ENCODE measurements at places on chromosomes 13 and 19. TPM values are rescaled to one million over a fixed set of nuclear protein-coding genes. Genes with fewer than 3 reads are reported as not detected.

- H3K27me3 ChIP-seq: peaks cover 37% of the 10 kb centered on the region
- no peak overlapping the region for H3K4me3 ChIP-seq
- no peaks in the 10 kb centered on the region for H3K36me3 ChIP-seq
- H3K27ac ChIP-seq: no peak overlapping the region
- peaks cover 27% of the 10 kb centered on the region for H3K4me1 ChIP-seq
- DNase-seq: no peak
Measured at GRCh38 chr13:107865318-107865575, 350.1 kb downstream of the LIG4 start.

DNA sequence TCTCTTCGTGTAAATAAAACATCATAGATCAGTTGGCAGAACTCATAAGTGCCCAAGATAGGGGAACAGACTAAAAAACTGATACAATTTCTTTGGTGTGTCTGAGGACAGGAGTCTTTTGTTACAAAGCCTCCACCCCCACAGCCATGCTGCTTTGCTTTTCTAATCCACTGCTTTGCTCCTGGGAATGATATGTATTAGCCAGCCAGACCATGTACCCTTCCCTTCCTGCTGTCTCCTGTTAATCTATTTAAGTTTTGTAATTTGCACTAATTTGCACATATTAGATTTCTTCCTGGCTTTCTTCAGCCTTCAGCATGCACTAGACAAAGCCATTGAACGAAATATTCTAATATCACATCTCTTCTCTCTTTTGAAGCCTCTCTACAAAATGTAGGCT is 130.5 kb downstream of the MAB21L1 start:
- no peak for DNase-seq
- no peak overlapping the region for H3K4me3 ChIP-seq
- no peaks in the 10 kb centered on the region for H3K4me1 ChIP-seq
- no peaks in the 10 kb centered on the region for H3K36me3 ChIP-seq
- H3K27me3 ChIP-seq: no peaks in the 10 kb centered on the region
- no peak overlapping the region for H3K27ac ChIP-seq

DNA sequence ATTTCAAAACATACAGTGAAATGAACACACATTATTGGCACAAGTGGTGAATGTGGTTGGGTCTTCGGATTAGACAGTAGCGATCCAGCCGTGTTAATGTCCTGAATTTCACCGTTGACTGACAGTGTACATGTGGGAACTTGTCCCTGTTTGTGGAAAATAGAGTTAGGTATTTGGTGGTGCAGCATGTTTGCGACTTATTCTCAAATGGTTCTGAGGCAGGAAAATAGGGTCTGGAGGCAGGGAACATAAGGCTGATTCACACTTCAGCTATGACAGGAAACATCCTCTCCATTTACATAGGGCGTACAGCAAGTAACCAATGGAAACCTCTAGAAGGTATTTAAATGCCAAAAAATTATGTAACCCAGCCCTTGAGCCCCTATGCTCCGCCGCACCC is 4.2 kb downstream of the LGALS7B start:
- H3K27ac ChIP-seq: no peak overlapping the region
- DNase-seq: no peak
- H3K36me3 ChIP-seq: no peaks in the 10 kb centered on the region
- peaks cover 8% of the 10 kb centered on the region for H3K4me1 ChIP-seq

- H3K27ac ChIP-seq: peak overlapping the region; percentile 85
- H3K36me3 ChIP-seq: no peaks in the 10 kb centered on the region
- peaks cover 18% of the 10 kb centered on the region for H3K27me3 ChIP-seq
- H3K4me1 ChIP-seq: peaks cover 34% of the 10 kb centered on the region
Measured at GRCh38 chr19:45403781-45404556, 900 bp downstream of the PPP1R13L start.

- no peak overlapping the region for H3K27ac ChIP-seq
- DNase-seq: no peak
- H3K27me3 ChIP-seq: no peaks in the 10 kb centered on the region
- H3K4me1 ChIP-seq: no peaks in the 10 kb centered on the region
Measured at GRCh38 chr19:11749751-11750150, 11.0 kb upstream of the ZNF823 start.

- peak; percentile 95 for DNase-seq
- peak within 1 kb of the TSS; percentile 56 for H3K4me3 ChIP-seq
- H3K36me3 ChIP-seq: no peaks in the 10 kb centered on the region
- H3K27ac ChIP-seq: peak within 1 kb of the TSS; percentile 79
Measured at GRCh38 chr19:12052497-12053169, at the start of gene ZNF878. Gene ZNF878, minus strand, starts transcription at chr19:12052961. Its CDS starts 160 bp downstream, at chr19:12052801.

DNA sequence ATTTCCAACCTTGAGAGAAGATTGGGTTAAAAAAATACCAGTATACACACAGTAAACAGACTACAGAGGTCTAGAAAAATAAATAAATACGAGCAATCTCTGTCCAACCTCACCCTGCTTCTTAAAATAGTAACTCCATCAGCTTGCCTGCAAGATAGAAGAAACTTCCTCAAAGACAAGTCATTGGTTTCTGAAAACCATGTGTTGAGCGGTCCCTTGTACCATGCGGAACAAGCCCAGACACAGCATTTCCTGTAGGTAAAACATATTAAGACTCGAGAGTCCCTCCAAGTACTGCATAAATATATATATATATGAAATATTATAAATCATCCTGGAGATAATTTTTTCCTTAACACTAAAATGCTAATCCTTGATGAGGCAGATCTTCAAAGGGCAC is 157.4 kb downstream of the MZT1 start:
- H3K27me3 ChIP-seq: no peaks in the 10 kb centered on the region
- H3K4me3 ChIP-seq: no peak overlapping the region
- no peaks in the 10 kb centered on the region for H3K36me3 ChIP-seq
- no peak overlapping the region for H3K27ac ChIP-seq
- no peak for DNase-seq

DNA sequence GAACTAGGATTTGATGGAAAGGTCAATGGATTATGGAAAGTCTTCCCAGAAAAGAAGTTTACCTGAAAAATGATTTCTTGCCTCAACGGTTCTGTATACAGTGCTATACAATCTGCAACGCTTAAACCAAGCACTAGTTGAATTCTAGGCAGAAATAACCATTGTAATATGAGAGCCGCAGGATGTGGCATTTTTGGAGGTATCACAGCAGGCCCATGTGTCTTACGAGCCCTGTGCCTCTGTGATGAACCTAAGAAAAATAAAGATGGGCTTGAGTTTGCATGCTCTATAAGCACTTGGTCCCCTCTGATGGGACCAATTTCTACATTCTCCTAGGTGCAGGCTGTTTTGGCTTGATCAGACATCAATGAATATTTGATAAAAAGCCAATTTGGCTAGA is 78.7 kb upstream of the RFC3 start:
- H3K4me3 ChIP-seq: no peak overlapping the region
- no peaks in the 10 kb centered on the region for H3K4me1 ChIP-seq
- DNase-seq: no peak
- no peaks in the 10 kb centered on the region for H3K36me3 ChIP-seq
- H3K27me3 ChIP-seq: no peaks in the 10 kb centered on the region

DNA sequence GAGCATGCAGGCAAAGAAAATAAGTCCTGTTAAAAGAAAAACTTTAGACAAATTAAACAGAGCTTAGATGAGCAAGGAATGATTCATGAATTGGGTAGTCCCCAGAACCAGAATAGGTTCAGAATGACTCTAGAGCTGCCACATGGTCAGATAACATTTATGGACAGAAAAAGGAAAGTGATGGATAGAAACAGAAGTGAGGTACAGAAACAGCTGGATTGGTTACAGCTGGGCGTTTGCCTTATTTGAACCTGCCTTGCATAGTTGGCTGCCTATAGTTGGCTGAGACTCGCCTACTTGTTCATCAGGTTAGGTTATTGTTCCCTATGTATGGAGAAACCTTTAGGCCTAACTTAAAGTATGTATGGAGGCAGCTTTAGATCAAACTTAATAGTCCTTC is 35.4 kb downstream of the WDFY2 start:
- no peaks in the 10 kb centered on the region for H3K27me3 ChIP-seq
- H3K4me3 ChIP-seq: no peak overlapping the region
- DNase-seq: no peak
- H3K36me3 ChIP-seq: no peaks in the 10 kb centered on the region
- H3K4me1 ChIP-seq: peaks cover 20% of the 10 kb centered on the region

GRCh38 chr13:41596190-41596589 is 138.8 kb downstream of the RGCC start:
- H3K27ac ChIP-seq: no peak overlapping the region
- H3K27me3 ChIP-seq: no peaks in the 10 kb centered on the region
- H3K4me1 ChIP-seq: peaks cover 12% of the 10 kb centered on the region
- no peaks in the 10 kb centered on the region for H3K36me3 ChIP-seq

GRCh38 chr13:79531542-79532254 is 50.7 kb downstream of the NDFIP2 start:
- no peaks in the 10 kb centered on the region for H3K36me3 ChIP-seq
- H3K4me3 ChIP-seq: no peak overlapping the region
- peaks cover 10% of the 10 kb centered on the region for H3K4me1 ChIP-seq
- H3K27ac ChIP-seq: no peak overlapping the region
- H3K27me3 ChIP-seq: no peaks in the 10 kb centered on the region

- no peak overlapping the region for H3K4me3 ChIP-seq
- no peak for DNase-seq
- H3K4me1 ChIP-seq: peaks cover 17% of the 10 kb centered on the region
- peaks cover 32% of the 10 kb centered on the region for H3K36me3 ChIP-seq
- H3K27me3 ChIP-seq: no peaks in the 10 kb centered on the region
- H3K27ac ChIP-seq: no peak overlapping the region
Measured at GRCh38 chr19:542173-542866, 1.5 kb upstream of the GZMM start.

- H3K4me1 ChIP-seq: peaks cover 4% of the 10 kb centered on the region
- H3K4me3 ChIP-seq: no peak overlapping the region
- no peaks in the 10 kb centered on the region for H3K27me3 ChIP-seq
- no peak for DNase-seq
Measured at GRCh38 chr13:109200556-109200955, 571.1 kb downstream of the MYO16 start.

GRCh38 chr19:55258476-55258827 is 365 bp downstream of the PPP6R1 start:
- no peaks in the 10 kb centered on the region for H3K27me3 ChIP-seq
- peak overlapping the region; percentile 99 for H3K4me3 ChIP-seq
- H3K4me1 ChIP-seq: peaks cover 57% of the 10 kb centered on the region
- peaks cover 10% of the 10 kb centered on the region for H3K36me3 ChIP-seq
- H3K27ac ChIP-seq: peak overlapping the region; percentile 90
- no peak for DNase-seq

DNA sequence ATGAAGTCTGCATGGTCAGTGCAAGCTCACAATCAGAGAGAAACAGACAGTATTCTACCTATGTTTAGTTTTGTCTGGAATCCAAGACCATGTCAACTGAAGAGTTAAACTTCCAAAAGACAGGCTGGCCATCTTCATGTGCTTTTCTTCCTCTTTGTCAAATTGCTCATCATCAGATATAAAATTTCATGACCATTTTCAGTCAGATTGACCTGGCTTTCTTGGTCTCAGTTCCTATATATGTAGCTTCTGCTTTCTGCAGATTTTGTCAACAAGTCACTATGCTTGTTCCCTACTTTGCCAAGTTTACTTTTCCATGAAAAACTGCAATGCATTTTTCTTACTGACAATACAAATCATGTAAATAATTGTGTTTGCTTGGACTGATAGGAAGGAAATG is 13.9 kb downstream of the SLC46A3 start:
- no peaks in the 10 kb centered on the region for H3K4me1 ChIP-seq
- peaks cover 3% of the 10 kb centered on the region for H3K36me3 ChIP-seq
- no peak overlapping the region for H3K27ac ChIP-seq

- no peaks in the 10 kb centered on the region for H3K27me3 ChIP-seq
- H3K27ac ChIP-seq: no peak overlapping the region
- no peak overlapping the region for H3K4me3 ChIP-seq
- no peak for DNase-seq
Measured at GRCh38 chr13:114310956-114311355, 3.3 kb upstream of the CHAMP1 start.

DNA sequence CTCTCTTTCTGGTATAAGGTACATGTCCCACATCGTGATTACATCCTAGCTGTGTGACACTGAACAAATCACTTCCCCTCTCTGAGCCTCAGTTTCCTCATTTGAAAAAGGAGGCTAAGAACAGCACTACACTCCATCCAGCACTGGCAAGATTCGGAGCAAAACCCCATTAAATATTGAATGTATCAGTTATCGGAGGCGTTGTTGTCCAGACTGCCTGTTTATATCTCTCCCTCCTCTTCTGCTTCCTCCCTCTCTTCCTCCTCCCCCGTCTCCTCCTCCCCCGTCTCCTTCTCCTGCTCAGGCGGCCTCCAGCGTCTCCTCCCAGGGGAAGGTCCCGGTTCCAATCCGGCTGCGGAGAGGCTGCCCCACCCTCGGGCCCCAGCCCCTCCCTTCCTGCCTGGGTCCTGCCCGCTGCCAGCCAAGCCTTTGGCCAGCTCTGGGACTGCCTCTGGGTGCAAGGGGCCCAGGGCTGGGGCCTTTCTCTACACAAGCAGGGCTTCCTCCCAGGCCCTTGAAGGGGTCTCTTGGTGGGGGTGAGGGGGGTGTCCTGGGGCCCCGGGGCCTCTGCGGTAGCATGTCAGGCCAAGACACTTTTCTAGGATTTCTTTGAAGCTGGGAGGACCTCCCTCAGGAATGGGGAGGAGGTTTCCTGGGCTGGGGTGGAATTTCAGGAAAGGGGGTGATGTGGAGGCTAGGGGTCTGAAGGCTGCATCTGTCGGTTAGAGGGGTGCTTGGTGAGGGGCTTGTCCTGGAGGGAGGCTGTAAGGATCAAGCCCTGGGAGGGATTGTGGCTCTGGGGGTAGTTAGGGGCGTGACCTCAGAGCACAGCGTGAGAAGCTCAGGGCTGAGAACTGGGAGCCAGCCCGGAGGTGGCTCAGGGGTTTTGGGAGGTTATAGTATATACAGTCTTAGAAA is 1.9 kb downstream of the RRAS start:
- peak overlapping the region; percentile 100 for H3K27ac ChIP-seq
- no peaks in the 10 kb centered on the region for H3K27me3 ChIP-seq
- peak; percentile 96 for DNase-seq
- H3K4me3 ChIP-seq: peak overlapping the region; percentile 80

DNA sequence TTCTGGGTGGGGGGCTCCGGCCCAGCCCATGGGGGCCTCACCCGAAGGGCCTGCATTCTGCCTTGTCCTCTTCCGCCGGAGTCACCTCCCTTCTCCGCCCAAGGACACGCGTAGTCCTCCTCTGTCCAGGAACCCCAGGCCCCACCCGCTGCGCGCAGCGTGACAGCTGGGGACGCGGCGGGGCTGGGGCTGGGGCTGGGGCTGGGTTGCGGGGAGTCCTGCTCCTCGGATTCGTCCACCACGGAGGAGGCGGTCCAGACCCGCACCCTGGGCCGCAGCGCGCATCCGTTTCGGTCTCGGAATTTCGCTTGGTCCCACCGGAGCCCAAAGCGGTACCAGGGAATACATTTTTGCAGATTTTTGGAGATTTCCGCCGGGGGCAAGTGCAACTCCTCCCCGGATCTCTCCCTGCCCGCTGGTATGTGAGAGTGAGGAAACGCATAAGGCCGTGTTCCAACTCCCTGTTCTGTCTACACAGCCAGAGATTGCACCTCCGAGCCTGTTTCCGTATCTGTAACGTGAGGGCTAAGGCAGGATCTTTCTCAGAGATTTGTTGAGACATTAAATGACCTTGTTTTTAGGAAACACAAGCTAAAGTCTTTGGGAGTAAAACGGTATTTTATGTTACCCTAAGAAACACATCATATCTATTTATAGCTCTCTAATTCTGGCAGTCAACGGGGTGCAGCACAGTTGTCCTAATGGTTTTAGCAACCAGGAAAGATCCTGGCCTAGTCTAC is at the start of gene COX7A1:
TSS of gene COX7A1 (minus strand) at position 96 of the 740 bp plus-strand sequence. CDS start at position 56, 40 bp downstream.
- H3K27me3 ChIP-seq: no peaks in the 10 kb centered on the region
- H3K4me1 ChIP-seq: peaks cover 31% of the 10 kb centered on the region
- peaks cover 16% of the 10 kb centered on the region for H3K36me3 ChIP-seq

GRCh38 chr19:7857727-7858108 is 16.5 kb downstream of the PRR36 start:
- peaks cover 12% of the 10 kb centered on the region for H3K27me3 ChIP-seq
- H3K27ac ChIP-seq: no peak overlapping the region
- peaks cover 23% of the 10 kb centered on the region for H3K4me1 ChIP-seq
- H3K36me3 ChIP-seq: no peaks in the 10 kb centered on the region

The SHANK1 gene
- 1.2 TPM for total RNA-seq

The SIGLEC8 gene
- 0.36 TPM for total RNA-seq

The PLK5 gene
- not detected for total RNA-seq

The IGLON5 gene
- not detected for total RNA-seq

The C1QTNF9 gene
- 2.2 TPM for total RNA-seq
